ENCODE measurements at places on chromosomes 13 and 19. TPM values are rescaled to one million over a fixed set of nuclear protein-coding genes. Genes with fewer than 3 reads are reported as not detected.

The SELENOV gene
- not detected for total RNA-seq

The NPAS1 gene
- total RNA-seq, result not detected

The ICAM1 gene
- total RNA-seq, result 19.4 TPM

The DAND5 gene
- total RNA-seq, result not detected

The ZNF418 gene
- total RNA-seq, result 1.5 TPM

The JUNB gene
- total RNA-seq, result 101 TPM

The ZIK1 gene
- total RNA-seq, result 4.4 TPM

Measured in T-helper 2 cell treated with Interferon-gamma antibody and Interleukin-4, amounts not matched to agents 100 ng/mL and 5 ng/mL, for 36 hours (primary cell).